Tongue (tissue), 3 donors: ENCODE measurements at places on chromosomes 1 and 21.

GRCh38 chr1:39354572-39354971 is 136.9 kb upstream of the BMP8A start:
- DNase-seq = no peak

- no peak for DNase-seq
Measured at GRCh38 chr1:92298213-92298572, 594 bp downstream of the GLMN start.

DNA sequence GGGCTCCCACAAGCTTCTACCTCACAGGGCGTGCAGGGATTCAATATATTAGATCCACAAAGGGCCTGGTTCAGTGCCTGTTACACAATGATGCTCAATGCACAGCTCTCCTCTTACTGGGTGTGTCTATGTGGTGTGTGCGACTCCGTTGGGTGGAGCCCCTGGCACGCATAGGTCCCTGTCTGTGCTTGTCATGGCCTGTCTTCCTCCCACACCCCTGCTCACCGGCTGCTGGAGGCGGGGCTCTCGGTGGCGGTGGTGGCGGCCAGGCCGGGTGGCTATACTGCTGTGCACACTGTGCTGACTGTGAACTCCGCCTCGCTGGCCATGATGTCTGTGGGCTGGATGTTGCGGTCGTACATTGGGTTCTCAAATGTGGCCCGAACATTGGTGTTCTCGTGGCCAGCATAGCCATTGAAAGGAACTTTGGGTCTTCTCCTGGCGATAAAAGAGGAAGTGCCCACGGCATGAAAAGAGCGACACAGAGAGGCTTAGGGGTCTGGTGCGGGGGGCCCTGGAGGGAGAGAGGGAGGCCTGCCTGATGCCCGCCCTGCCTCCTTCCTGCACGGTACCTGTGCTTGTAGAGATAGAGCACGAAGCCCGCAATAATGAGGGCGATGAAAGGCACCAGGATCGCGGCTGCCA is 46.9 kb downstream of the ZSCAN20 start:
- no peak for DNase-seq

DNA sequence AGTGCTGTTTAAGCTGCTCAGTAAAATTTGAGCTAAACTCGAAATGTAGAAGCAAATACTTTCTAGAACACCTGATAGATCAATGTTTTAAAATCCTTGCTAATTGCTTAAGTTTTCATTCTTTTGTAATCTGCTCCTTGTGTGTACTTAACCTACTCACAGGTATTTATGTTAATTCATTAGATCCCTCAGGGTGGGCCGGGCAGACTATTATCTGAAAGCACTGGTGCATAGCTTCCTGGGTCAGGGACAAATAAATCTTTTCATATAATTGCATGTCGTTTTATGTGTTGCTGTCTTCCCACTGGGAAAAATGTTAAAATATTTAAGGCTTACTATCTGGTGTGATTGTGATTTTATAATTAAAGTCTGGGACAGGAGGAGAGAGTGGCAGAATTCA is 440.5 kb downstream of the SMYD3 start:
- DNase-seq = no peak

- no peak for DNase-seq
Measured at GRCh38 chr1:246647513-246647912, 76.7 kb upstream of the SCCPDH start.

GRCh38 chr1:226618380-226618779 is 69.8 kb downstream of the STUM start:
- no peak for DNase-seq

DNA sequence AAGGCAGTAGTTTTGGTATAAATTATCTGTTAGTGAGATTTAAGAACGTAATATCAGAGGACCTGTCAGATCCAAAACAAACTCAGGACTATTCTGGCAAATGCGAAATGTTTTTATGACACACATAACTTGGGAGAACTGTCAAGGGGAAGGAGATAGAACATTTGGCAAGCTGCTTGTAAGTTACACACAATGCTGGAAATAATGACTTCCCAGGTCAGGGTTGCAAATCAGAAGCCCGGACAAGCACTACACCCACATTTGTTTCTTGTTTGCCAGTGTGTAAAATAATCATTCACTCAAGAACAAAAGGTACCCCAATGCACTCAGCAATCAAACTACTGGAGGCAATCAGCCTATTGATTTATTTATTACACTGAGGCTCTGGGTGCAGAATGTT is 354.7 kb downstream of the KCNH1 start:
- DNase-seq = no peak

DNA sequence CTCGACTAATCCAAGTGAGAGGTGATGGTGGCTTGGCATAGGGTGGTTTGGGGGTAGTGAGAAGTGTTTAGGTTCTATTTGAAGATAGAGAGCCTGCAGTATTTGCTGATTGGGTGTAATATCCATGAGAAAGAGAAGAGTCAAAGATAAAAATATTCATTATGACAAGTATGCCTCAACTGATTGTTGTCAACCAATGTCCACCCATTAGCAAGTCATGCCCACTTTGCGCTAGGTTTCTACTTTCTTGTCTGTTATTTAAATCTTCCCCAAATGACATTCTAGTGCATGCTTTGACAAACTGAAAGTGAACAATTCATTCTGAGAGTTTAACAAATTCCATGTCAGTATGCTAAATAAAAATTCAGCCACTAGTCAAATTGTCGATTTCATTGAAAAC is 3.8 kb upstream of the XCL1 start:
- no peak for DNase-seq

- peak; percentile 78 for DNase-seq
Measured at GRCh38 chr1:236638945-236639344, 34.6 kb upstream of the HEATR1 start.

- DNase-seq = no peak
Measured at GRCh38 chr21:18204931-18205330, 39.7 kb upstream of the CHODL start.

GRCh38 chr21:35136586-35137219 is 87.6 kb upstream of the RUNX1 start:
- DNase-seq = no peak

DNA sequence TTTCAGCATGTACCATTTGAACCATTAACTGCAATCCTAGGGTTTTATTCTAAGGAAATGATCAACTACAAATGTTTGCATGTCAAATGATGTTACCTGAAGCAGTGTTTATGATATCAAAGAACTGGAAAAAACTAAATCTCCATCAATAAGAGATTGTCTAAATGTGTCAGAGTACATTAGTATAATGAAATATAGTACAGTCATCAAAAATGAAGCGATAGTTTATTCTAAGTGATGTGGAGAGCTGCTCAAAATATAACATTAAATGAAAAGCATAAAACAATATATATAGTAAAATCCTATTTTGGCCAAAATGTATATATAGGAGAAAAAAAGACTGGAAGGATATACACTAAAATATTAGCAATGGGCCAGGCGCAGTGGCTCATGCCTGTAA is 24.0 kb downstream of the AKNAD1 start:
- no peak for DNase-seq
